Adrenal gland (tissue), 19 donors: ENCODE measurements at places on chromosomes 3 and 15. TPM values are rescaled to one million over a fixed set of nuclear protein-coding genes. Genes with fewer than 3 reads are reported as not detected.

The MUSTN1 gene
- 128 TPM for polyA plus RNA-seq

GRCh38 chr15:74857671-74858368 lies 14.9 kb upstream of the ULK3 start:
- no peak overlapping the region for H3K27ac ChIP-seq
- DNase-seq, result no peak
- H3K4me3 ChIP-seq, result no peak overlapping the region
- no peaks in the 10 kb centered on the region for H3K36me3 ChIP-seq

- H3K4me3 ChIP-seq, result no peak overlapping the region
- DNase-seq, result no peak
- H3K27me3 ChIP-seq, result no peaks in the 10 kb centered on the region
- H3K36me3 ChIP-seq, result no peaks in the 10 kb centered on the region
- H3K4me1 ChIP-seq, result no peaks in the 10 kb centered on the region
Measured at GRCh38 chr3:189727898-189728297, 96.7 kb downstream of the TP63 start.

DNA sequence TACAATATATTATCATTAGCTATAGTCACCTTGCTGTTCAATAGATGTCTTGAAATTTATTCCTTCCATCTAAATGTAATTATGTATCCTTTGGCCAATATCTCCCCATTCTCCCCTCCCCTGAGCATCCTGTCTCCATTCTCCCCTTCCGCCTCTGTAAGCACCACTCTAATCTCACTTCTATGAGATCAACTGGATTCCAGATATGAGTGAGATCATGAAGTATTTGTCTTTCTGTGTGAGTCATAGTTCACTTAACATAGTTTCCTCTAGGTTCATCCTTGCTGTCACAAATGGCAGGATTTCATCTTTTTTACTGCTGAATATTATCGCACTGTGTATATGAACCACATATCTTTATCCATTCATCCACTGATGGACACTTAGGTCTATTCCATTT lies 148.8 kb upstream of the NDN start:
- no peaks in the 10 kb centered on the region for H3K36me3 ChIP-seq
- no peak overlapping the region for H3K27ac ChIP-seq
- H3K27me3 ChIP-seq, result no peaks in the 10 kb centered on the region
- no peaks in the 10 kb centered on the region for H3K4me1 ChIP-seq
- no peak for DNase-seq

DNA sequence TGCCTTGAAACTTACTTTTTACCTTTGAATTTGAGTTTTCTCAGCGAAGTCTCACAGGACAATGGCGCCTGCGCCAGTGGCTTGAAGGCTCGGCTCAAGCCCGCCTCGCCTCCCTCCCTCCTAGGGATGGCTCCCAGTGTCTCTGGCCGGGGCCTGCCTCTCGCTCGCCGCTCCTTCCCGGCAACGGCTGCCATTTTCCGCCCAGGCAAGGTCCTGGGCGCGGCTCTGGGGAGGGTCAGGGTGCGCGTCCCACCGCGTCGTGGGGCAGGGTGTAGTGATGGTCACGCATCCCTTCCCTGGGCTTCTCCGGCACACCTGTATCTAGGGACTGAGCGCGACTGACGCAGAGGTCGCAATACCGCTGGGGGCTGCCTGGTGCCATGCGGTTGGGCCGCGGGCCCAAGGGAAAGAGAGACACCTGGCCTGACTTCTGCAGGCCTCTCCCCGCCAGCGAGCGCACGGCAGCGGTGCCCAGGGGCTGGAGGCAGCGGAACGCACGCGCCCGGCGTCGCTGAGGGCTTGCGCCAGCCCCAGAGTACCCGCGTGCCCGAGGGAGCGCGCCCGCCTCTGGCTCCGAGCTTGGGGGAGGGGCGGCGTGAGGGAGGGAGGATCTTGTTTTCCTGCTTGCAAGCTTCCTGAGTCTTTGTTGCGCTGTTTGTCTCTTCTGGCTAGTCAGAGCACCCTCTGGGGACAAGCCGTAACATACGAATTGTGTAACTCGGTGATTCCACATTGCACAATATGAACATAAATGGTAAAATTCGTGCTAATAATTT lies 20.7 kb upstream of the FEM1B start:
- H3K36me3 ChIP-seq, result no peaks in the 10 kb centered on the region
- H3K27ac ChIP-seq, result peak overlapping the region; percentile 94
- H3K4me3 ChIP-seq, result no peak overlapping the region
- H3K27me3 ChIP-seq, result no peaks in the 10 kb centered on the region
- peak; percentile 95 for DNase-seq

GRCh38 chr3:47009225-47010110 lies 30.0 kb downstream of the NBEAL2 start:
- peak overlapping the region; percentile 78 for H3K27ac ChIP-seq
- H3K4me1 ChIP-seq, result peaks cover 9% of the 10 kb centered on the region
- no peaks in the 10 kb centered on the region for H3K27me3 ChIP-seq
- H3K36me3 ChIP-seq, result no peaks in the 10 kb centered on the region
- peak; percentile 92 for DNase-seq

- no peak overlapping the region for H3K4me3 ChIP-seq
- no peak overlapping the region for H3K27ac ChIP-seq
- H3K27me3 ChIP-seq, result no peaks in the 10 kb centered on the region
- H3K4me1 ChIP-seq, result no peaks in the 10 kb centered on the region
Measured at GRCh38 chr3:7146529-7146928, 285.6 kb downstream of the GRM7 start.

The DCLK3 gene
- polyA plus RNA-seq, result 0.16 TPM

The BOC gene
- polyA plus RNA-seq, result 1.9 TPM

The ESYT3 gene
- 1.2 TPM for polyA plus RNA-seq
